ENCODE measurements at places on chromosomes 3 and 15. TPM values are rescaled to one million over a fixed set of nuclear protein-coding genes. Genes with fewer than 3 reads are reported as not detected.

Gene ABI3BP
- polyA plus RNA-seq: 33.0 TPM

Gene GTF2A2
- 58.9 TPM for polyA plus RNA-seq

Gene TRNT1
- polyA plus RNA-seq: 11.0 TPM

Gene PEX5L
- 0.03 TPM for polyA plus RNA-seq

Gene ROPN1
- polyA plus RNA-seq: not detected

Gene GABRR3
- polyA plus RNA-seq: not detected

Gene DGKG
- polyA plus RNA-seq: 5.4 TPM

Gene GABRG3
- not detected for polyA plus RNA-seq

Gene CLDN1
- 12.6 TPM for polyA plus RNA-seq

Gene GOLGA6B
- polyA plus RNA-seq: not detected

Gene ACKR2
- 1.5 TPM for polyA plus RNA-seq

GRCh38 chr15:75025548-75026260 is 2.3 kb downstream of the PPCDC start:
- no peak for DNase-seq

- no peak for DNase-seq
These were observed 23.3 kb downstream of the PCSK6 start for GRCh38 chr15:101466188-101466587.

DNA sequence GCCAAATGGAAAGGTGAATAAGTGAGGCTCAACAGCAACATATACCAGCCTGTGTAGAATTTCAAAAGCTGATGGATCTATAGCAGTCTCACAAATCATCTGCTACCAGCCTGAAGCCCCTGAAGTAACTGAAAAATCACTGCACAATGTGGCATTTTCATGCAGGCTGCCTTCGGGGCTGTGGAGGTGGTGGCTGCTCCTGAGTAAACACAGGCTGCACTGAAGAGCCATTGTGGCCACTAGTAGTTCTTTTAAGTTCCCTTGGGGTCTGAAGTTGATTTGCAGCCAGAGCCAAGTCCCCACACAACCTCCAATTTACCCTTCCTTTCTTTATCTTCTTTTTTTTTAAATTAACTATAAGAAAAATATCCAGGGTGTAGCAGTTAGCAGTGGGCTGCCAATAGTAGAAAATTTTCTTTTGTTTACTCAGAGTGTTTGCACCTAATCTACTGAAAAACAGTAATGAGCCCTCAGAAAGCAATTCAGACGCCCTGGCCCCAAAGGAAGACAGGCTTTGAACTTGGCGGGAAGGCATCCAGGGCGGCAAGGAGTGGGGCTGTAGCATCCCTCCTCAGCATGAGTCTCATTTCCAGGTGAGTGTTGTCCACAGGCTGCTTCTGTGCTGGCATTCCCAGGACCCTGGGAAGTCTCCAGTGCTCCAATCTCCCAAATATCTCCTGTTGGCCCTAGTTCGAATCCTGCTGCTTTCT is 13.3 kb upstream of the SUSD5 start:
- DNase-seq: peak; percentile 55

DNA sequence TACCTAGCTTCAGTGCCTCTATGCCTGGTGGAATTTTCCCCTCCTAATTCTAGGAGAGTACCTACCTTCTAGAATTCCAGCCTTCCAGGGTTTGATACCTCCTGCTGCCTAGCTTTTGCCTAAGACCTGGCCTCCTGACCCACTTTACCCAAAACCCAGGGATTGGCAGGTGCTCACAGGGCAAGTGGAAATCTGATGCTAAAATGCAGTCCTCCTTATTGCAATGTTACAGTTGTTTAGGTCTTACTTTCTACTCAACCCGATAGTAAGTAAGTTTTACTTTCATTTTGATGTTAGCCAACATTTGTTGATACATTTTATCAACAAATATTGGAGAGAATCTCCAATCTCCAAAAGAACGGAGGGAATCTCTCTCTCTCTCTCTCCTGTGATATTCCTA is 275.9 kb downstream of the DOCK3 start:
- DNase-seq: no peak

- DNase-seq: no peak
These were observed 274.2 kb downstream of the OCA2 start for GRCh38 chr15:27824841-27825422.

DNA sequence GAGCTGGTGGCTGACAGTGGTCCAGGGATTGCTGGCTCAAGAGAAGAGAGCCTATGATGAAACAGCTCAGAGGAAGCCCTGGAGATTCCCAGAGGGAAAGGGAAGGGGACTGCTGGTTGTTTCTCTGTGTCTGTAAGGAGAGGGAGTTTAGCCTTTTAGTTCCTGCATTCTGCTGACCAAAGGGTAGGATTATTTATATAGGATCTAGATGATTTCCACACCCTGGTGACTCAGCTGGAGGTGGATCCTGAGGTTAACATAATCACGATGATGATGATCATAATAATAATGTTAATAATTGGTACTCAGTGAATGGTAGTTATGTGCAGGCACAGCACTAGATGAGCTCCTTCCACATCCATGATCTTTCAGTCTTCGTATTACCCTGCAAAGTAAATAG is 144.9 kb downstream of the EPHB1 start:
- DNase-seq: no peak

GRCh38 chr15:39248204-39248603 is 332.7 kb upstream of the THBS1 start:
- DNase-seq: no peak

- DNase-seq: no peak
These were observed 4.6 kb downstream of the ACSBG1 start for GRCh38 chr15:78229431-78230406.

DNA sequence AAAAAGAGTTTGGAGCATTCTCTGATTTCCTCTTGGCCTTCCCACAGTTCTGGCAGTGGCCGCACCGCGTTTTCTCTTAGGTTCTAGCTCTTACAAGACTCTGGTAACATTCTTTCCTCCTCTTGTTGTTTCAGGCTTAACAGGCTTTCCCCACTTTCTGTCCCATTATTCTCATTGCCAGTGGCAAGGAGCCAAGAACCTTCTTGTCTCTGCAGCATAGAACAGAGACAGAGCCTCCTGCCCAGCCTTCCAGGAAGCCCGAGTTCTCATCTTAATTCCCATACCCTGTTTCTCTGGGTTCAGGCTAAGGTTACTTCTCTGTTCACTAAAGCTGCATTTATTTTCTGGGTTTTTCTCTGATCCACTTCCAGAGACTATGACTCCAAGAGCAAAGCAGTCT is 61.1 kb downstream of the DUT start:
- peak; percentile 86 for DNase-seq

- DNase-seq: no peak
These were observed 686 bp downstream of the MYRIP start for GRCh38 chr3:39809995-39810595.

GRCh38 chr3:16302082-16302631 is 37.1 kb downstream of the OXNAD1 start:
- DNase-seq: no peak

DNA sequence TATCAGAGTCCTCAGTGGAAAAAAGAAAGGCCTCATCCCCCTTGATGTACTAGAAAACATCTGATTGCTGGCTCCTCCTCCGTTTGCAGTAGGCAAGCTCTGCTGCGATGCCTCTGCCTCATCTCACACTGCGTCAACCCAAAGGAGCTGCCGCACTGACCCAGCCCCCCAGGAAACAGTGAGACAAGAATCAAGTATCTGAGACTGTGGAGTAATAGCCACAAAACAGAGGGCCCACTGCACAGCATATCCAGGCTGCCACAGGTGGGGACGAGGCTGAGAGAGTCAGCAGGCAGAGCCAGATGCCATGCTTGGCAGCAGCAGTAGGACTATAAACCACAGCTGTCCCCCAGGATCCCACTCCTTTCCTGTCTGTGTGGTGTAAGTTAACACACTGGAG is 165.9 kb downstream of the STAC start:
- DNase-seq: no peak

- DNase-seq: no peak
These were observed 19.3 kb upstream of the PYDC2 start for GRCh38 chr3:191441687-191442086.

- no peak for DNase-seq
These were observed 727.7 kb upstream of the NECTIN3 start for GRCh38 chr3:110343945-110344344.

Measured in lung (tissue), 17 donors.